Stimulated activated CD8-positive, alpha-beta memory T cell treated with anti-CD3 and anti-CD28 coated beads, Interleukin-2, amount 100 ng/mL, for 48 hours (primary cell): ENCODE measurements at places on chromosomes 7 and 10.

- DNase-seq, result no peak
These were observed 336.6 kb downstream of the HGF start for GRCh38 chr7:81433206-81433605.

DNA sequence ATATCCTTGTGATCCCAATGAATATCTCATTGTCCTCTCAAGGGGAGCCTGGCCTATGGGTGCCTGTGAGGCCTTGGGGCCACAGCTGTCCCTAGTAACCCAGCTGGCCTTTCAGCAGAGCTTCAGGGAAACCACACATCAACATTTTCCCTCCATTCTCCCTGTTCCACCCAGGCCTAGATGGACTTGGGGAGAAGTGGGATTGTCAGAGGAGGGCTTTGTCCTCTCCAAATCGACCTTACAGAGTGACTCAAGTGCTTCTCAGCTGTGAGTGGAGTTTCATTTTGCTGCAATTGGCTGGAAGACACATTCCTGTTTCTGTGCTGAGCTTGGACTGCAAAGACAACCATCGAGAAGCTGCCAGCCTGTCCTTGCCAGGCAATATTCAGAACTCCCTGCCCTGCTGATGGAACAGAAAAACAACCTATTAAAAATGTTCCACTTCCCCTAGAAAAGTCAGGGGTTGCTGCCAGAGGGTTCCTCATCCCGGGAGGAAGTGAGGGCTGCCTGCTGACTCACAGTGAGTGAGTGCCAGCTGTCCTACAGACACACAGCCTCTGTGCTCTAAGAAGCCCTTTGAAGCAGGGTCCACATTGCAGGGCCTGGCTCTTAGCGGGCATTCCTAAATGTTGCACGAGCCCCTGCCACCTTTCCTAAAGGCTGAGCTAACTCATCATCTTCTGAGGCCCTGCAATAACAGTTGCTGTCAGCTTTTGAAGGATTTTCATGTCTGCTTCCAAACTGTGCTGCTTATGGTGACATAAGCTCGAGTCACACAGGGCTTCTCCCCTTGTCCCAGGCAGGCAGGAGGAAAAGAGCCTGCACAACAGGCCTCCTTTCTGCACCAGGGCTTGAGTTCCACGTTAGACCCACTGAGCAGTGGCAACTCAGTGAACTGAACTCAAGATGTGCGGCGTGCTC lies 20.5 kb downstream of the STRA8 start:
- DNase-seq, result no peak

GRCh38 chr7:142801601-142802295 lies 31.0 kb downstream of the PRSS2 start:
- DNase-seq, result no peak

GRCh38 chr10:88915781-88916180 lies 35.7 kb downstream of the STAMBPL1 start:
- no peak for DNase-seq

- DNase-seq, result no peak
These were observed 111.5 kb downstream of the CCNY start for GRCh38 chr10:35447693-35448407.

GRCh38 chr7:21642422-21642821 lies 99.6 kb downstream of the DNAH11 start:
- no peak for DNase-seq

GRCh38 chr10:122344741-122345258 lies 29.7 kb upstream of the PLEKHA1 start:
- no peak for DNase-seq

DNA sequence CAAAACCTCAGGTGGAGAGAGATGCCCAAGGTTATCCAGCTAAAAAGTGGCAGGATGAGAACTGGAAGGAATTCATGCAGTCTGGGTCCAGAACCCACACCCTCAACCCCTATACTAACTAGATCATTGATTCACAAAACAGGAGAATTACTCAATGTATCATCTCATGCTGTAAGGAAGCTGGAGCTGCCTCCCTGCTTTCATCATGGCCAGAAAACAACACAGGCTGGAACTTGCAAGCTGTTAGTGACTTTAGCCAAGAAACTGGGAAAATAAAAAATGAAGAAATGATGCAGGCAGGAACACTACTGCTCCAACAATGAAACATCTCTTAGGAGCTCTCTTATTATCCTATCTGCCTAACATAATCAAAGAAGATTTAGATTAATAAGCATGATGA lies 619.8 kb upstream of the CELF2 start:
- DNase-seq, result no peak

DNA sequence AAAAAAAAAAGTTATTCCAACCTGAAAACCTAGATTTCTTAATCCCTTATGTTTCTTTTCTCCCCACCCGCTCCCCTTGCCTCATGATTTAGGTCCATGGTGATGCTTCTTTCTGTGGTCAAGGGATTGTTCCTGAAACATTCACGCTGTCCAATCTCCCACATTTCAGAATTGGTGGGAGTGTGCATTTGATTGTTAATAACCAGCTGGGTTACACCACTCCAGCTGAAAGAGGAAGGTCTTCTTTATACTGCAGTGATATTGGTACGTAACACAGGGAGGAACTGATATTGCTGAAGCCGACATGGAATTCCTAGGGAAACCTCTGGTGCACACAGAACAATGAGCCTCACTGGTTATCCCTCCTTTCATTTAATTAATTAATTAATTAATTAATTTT lies 22.7 kb downstream of the DHTKD1 start:
- no peak for DNase-seq

DNA sequence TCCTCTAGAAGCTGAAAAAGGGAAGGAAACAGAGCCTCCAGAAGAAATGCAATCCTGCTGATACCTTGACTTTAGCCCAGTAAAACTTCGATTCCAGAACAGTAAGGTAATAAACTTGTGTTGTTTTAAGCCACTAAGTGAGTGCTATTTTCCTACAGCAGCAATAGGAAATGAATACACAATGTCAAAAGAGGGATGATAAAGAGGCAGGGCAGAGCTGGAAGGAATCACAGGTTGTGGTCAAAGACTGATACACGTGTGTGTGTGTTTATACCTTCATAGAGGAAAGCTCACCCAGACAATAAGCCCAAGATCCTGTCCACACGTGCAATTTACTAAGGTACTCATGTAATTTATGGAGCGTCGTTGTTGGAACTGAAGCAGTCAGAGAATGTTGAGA lies 9.5 kb downstream of the ABCB1 start:
- no peak for DNase-seq

GRCh38 chr10:70358446-70358845 lies 24.0 kb downstream of the LRRC20 start:
- no peak for DNase-seq

DNA sequence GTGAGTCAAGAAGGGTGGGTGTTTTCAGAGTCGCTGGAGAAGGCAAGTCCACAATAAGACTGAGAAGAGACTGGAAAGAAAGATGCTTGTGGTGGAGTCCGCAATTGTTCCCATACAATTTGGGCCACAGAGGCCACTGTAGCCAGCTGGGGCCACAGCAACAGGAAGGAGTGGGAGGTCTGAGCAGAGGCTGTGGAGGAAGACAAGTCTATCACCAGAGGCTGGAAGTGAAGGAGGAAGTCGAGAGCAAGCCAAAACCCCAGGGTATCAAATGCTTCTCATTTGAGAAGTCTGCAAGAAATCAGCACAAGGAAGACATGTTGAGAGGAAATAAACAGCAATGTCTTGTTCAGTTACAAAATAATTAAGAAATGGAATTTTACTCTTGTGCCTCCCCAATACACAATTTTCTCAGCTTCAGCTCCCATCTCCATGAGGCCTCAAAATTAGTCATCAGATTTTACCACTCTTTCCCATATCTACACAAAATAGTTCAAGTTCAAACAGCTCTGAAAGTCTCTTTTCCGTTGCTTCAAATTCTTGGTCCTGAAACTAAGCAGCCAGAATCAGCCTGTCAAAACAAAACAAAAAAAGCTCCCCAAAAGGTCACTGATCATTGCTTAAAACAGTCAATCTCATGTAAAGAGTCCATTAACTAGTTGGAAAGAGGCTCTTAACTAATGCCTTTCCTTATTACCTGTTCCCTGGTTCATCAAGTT lies 31.6 kb downstream of the SLC16A12 start:
- no peak for DNase-seq

GRCh38 chr10:129970465-129971364 lies 6.6 kb upstream of the EBF3 start:
- no peak for DNase-seq

GRCh38 chr7:139522830-139523198 lies 671 bp upstream of the CLEC2L start:
- DNase-seq, result no peak

GRCh38 chr10:88113232-88113631 lies 249.8 kb downstream of the PTEN start:
- no peak for DNase-seq

DNA sequence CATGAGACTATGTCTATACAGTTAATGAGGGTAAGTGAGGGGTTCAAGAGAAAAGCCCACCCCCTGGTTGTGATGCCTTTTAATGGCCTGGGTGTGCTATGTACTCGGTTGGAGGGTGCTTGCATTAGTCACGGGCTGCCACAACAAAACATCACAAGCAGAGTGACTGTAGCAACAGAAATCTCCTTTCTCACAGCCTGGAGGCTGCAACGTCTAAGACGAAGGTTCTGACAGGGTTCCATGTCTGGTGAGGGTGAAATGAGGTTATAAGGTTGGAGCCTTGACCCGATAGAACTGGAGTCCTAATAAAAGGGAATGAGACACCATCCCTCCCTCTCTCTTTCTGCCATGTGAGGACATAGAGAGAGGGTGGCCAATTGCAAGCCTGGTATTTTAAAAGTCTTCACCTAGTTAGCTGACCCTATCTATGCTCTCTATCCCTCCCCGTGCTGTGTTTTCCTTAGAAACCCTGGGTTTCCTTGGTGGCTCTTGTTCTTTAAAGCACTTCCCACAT lies 126.0 kb upstream of the GDF10 start:
- no peak for DNase-seq

DNA sequence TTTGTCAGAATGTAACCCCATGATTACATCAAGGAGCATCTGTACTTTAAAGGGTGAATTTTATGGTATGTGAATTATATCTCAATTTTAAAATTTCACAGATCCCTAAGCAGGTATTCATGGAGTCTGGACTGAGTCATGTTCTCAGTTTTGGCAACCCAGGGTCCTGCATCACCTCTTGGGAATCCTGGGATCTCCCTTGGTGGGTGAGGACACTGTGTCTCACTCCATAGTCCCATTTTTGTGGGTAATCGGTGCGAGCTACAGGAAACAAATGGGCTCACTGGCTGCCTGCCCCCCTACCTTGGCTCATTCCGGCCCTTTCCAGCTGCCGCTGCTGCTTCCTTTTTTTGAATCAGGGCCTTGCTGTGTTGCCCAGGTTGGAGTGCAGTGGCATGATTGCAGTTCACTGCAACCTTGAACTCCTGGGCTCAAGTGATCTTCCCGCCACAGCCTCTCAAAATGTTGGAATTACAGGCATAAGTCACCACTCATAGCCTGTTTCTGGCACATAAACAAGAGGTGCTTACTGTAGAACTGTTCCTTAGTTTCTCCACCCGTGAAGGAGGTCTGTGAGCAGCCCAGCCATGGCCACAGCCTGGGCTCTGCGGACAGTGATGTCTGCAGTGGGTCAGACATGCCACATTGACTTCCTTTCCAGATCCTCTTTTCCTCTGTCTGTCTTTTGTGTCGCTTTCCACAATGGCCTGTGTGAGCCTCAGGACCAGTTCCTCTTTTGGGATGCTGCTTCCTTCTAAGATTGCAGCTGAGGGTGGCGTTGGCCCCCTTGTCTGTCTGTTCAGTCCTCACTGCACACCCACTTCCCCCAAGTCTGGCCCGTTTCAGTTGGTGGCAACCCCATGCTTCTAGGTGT lies 14.5 kb downstream of the PALD1 start:
- DNase-seq, result no peak

GRCh38 chr10:51270936-51271530 lies 196.7 kb downstream of the PRKG1 start:
- no peak for DNase-seq

- no peak for DNase-seq
These were observed 209.0 kb upstream of the ZMIZ1 start for GRCh38 chr10:78859769-78860168.
